ENCODE measurements at places on chromosomes 7 and 10.

DNA sequence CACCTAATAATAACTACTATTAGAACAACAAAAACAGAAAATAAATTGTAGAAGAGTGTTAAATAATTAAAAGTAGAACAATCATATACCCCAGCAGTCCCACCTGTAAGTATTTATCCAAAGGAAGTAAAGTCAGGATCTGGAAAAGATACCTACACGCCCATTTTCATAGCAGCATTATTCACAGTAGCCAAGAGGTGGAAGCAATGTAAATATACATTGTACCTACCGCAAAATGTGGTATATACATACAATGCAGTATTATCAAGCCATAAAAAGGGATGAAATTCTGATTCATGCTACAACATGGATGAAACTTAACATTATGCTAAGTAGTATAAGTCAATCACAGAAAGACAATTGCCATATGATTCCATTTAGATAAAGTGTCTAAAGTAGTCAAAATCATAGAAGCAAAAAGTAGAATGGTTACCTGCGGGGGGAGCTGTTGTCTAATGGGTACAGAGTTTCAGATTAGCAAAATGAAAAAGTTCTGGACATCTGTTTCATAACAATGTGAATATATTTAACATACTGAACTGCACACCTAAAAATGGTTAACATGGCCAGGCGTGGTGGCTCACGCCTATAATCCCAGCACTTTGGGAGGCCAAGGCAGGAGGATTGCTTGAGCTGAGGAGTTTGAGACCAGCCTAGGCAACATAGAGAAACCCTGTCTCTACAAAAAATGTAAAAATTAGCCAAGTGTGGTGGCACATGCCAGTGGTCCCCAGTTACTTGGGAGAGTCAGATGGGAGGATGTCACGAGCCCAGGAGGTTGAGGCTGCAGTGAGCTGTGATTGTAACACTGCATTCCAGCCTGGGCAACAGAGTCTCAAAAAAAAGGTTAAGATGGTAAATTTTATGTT is 6.0 kb upstream of the TMED4 start:
- DNase-seq: peak; percentile 52

GRCh38 chr7:16558761-16559302 is 32.2 kb downstream of the LRRC72 start:
- DNase-seq: no peak

- no peak for DNase-seq
Observed at GRCh38 chr7:158945519-158945918, 89.2 kb downstream of the DYNC2I1 start.

DNA sequence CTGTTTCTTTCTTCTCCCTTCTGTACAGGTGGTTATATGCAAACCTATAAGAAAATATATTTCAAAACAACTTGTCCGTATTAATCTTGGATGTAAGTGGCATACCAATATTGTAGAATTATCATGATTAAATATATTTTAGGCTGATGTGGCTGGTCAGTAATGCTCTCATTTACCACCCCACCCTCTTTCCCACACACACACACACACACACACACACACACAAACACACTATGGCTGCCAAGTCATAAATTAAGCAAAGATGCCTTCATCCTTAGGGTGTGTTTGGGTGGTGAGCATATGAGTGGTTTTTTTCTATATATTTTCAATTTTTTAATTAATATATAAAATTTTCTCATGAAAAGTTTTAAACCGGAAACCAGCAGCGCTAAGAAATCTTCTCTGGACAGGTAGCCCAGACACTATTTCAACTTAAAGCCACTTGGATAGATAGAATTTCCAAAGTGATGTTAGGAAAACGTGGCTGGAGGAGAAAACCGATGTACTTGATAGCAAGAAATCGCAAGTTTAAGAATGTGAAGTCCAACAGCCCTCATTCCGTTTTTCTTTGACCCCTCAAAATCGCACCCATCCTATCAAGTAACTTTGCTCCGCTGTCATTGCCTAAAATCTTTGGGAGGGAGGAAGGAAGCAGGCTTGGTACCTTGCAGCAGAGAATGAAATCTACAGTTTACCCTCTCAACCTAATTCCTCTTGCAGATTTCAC is 171.7 kb downstream of the FAM107B start:
- DNase-seq: no peak

DNA sequence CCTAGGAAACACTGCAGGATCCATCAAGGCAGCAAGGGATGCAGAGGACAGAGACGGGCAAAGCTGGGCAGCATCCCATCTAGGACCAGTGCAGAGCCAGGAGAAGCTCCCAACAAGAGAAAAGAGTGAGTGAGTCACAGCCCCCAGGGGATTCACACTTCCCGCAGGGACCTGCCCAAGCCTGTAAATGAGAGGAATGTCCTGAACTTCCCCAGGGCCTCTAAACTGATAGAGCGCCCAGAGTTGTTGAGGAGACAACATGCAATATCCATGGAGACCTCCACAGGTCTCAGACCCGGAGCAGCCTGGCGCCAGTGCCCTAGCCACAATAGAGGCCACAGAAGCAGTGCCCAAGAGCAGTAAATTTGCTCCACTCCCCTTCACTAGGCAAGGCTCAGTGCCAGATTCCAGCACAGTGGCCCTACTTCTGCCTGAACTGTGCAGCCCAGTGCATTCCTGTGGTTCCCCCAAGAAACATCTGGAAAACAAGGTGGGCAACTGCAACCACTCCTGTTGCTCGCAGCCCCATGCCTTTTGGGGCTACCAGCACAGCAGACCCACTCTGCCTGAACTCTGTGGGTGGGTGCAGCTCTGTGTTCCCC is 567.5 kb downstream of the POM121L12 start:
- no peak for DNase-seq
